NCI-H1105 treated with DMSO at 0.1 percent for 48 hours (cell line): ENCODE measurements at places on chromosomes 2 and 18.

GRCh38 chr2:74188018-74188601, 9.4 kb upstream of the MOB1A start:
- DNase-seq = peak; percentile 38

- DNase-seq = no peak
These were observed 18.0 kb downstream of the LBH start for GRCh38 chr2:30249354-30249753.

DNA sequence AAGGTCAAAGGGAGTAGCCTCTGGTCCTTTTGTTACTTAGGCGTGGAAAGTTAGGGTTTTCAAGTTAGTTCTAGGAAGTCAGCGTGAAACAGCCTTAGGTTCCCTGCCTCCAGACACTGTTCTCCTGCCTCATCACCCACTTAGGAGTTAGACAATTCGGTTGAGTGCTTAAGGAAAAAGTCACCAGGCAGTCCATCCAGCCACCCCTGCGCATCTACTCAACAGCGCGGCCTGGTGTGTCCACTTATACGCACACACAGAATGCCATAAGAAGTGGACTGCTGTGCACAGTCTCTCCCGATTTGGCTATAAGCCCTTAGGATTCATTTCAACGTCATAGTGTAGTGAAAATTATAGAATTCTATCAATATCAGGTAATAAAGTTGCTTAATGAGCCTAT, 470.8 kb upstream of the TNP1 start:
- DNase-seq = no peak

DNA sequence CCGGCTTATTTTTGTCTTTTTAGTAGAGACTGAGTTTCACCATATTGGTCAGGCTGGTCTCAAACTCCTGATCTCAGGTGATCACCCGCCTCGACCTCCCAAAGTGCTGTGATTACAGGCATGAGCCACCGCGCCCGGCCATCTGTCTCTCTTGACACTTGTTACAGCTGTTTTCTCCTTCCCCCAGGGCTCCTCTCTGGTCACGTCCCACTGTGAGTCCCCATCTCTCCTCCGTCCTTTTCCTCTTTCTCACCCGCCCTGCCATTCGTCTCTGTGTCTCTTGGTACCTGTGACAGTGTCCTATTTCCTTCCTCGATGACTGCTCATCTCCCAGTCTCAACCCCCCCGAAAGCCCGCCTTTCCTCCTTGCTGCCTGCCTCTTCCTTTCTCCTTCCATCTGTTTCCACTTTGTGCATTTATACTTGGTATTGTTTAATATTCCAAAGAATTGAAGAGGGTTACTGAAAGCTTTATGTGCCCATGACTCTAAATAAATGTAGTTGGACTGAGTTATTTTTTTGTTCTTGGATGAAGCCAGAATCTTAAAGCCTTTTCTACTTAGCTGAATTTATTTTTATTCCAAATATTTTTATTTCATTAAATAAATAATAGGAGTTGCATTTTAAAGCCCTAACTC, 241.5 kb downstream of the SH3RF3 start:
- DNase-seq = no peak
